T follicular helper cell (primary cell): ENCODE measurements at places on chromosomes 2 and 18.

GRCh38 chr2:232949016-232949415, 64.0 kb downstream of the NGEF start:
- DNase-seq = no peak

DNA sequence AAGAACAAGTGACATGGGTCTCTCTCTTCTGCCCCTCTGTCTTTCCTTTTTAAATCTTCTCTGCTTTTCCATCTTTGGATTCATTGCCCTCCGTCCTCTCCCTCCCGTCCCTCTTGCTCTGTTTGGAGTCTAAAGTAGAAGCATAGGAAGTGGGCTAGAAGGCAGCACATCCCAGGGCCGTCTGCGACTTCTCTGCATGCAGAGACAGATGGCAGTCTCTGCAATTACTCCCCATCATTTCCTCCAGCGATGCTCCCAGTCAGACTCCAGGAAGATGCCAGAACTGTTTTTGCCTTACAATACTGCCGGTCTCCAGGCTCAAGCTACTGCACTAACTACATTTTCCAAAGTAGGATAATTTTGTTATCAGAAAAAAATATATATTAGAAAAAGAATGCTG, 35.2 kb upstream of the LPIN2 start:
- no peak for DNase-seq

GRCh38 chr2:41610501-41611190, 437.2 kb upstream of the PKDCC start:
- no peak for DNase-seq

GRCh38 chr2:119234021-119235019, 10.7 kb downstream of the STEAP3 start:
- DNase-seq = no peak

DNA sequence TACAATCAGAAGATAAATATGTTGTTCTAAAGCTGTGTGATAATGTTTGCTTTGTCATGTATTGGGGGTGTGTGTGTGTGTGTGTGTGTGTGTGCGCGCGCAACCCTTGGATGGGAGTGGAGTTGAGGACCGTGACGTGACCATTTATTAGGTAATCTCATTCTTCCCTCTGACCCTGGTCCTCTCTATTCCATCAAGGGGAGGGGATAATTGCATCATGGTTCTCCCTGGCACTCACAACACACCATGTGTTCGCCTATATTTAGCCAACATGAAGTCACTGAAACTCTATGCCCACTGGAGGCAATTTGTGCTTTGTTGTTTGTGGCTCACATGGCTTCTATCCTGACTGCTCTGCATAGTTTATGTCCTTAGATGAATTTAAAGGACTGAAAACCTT, 79.8 kb upstream of the LRPPRC start:
- no peak for DNase-seq

DNA sequence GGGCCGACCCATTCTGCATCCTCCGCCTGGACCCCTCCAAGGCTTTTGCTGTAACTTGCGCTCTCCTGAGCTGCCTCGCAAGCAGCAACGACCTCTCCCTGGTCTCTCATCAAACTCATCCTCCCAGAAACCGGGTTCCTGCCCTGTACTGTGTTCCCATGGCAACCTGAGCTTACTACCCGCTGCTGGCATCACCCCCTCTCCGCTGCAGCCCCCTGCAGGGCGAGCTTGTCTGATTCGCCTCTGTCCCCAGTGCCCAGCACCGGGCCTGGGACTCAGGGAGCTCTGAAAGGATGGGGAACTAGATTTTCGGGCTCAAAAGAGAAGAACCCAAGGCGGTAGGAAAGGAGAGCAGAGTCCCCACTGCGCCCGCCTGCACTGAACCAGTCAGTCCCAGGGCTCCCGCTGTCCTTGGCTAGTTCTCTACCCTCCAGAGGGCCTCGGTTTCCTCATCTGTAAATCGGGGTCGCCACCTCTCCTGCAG, 463 bp downstream of the HS1BP3 start:
- no peak for DNase-seq

DNA sequence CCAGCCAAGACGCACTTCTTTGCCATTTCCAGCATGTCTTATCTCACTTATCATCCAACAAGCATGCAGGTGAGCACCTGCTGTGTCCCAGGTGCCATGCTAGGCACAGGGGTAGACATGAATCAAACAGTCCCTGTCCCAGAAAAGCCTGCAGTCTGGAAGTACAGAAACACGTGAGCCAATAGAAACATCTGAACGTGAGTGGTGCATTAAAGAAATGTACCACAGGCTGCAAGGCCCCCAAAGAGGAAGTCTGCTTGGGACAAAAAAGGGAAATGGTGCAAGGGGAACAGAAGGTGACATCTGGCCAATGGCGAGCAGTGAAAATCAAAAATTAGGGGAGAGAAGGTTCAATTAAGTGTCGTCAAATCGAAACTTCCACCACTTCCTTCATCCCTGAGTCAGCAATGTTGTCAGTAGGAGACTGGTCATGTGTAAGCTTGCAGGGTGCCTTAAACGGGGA, 17.6 kb upstream of the TMEM247 start:
- DNase-seq = no peak

DNA sequence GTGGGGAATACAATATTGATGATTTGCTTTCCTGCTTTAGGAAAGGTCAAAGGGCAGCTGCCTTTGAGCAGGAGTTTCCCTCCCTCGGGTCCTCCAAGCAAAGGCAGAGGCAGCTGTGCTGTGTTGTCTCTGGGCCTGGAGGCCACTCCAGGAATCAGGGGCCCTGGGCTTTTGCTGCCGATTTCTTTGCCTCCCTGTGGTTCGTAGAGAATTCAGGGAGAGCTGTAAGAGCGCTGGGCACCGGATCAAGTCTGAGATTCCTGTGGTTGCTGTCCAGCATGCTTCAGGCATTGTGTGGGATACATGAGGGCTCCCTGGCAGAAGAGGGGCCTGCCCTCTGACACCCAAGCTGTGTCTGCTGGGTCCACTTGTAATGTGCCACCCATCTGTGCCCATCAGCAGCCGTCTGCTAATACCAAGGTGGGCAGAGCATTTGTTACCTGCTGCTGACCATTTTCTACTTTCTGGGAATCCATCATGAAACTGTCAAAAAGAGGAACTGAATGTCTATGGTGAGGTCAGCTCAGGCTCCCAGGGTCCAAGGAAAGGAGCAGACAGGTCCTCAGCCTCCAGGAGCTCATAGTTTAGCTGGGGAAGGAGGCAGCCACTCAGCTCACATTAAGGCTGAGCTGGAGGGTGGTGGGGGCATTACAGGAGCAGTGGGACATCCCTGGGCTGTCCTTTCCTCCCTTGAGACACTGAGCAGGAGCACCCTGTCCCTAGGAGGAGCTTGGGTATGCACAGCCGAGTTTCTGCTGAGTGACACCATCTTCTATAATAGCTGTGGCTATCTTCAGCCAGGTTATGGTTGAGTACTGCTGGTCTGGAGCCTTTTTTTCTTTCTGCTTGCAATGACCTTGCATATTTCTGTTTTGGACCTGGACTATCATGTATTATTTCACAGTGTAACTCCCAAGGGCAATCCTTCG, 68.5 kb downstream of the CTIF start:
- DNase-seq = no peak

GRCh38 chr2:96867756-96868554, 1.9 kb downstream of the SEMA4C start:
- no peak for DNase-seq

DNA sequence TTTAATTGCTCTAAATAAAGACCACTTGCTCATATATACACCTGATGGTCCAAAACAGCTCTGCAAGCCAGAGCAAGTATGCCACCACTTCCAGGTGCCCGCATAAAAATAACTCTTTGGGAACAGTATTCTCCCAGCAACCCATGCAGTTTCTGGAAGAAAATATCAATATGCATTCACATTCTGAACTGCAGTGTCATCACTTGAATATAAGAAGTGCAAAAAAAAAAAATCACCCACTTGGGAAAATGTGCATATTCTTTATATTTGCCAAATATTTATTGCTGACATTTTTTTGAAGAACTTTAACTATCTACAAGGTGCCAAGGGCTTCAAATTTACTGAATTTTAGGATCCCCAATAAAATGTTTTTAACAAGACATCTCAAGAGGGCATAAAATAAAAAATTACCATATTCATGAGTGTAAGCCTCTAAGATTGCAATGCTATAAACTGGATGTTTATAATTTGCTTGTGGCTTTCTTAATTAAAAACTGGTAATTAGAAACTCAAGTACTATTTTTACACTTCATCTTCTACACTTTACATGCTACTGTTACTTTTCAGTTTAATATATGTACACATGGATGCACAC, 360.6 kb upstream of the HNRNPA3 start:
- no peak for DNase-seq

GRCh38 chr2:240732911-240733622, 41.4 kb downstream of the AQP12A start:
- DNase-seq = no peak
